Uterus (tissue), 4 donors: ENCODE measurements at places on chromosomes 2 and 18. TPM values are rescaled to one million over a fixed set of nuclear protein-coding genes. Genes with fewer than 3 reads are reported as not detected.

The C2orf66 gene
- total RNA-seq: not detected

The POTEI gene
- 0.26 TPM for total RNA-seq

DNA sequence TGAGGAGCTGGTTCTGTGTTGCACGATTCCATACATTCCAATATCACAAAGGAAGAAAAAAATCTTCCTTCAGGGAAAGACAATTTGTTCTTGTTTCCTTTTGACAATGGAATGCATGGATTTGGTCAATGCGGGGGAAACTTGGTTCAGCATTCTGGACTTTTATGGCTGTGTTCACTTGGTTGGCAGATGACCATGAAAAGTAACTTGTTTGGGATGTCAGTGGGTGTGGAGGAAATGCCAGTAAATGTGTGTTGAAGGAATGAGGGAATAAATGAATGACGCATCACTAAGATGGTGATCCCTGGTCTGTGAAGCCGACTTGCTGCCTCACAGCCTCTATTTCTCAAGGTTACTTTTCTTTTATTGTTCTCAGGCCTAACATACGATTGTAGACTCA lies 53.7 kb downstream of the THUMPD2 start:
- H3K27me3 ChIP-seq: no peaks in the 10 kb centered on the region
- H3K36me3 ChIP-seq: no peaks in the 10 kb centered on the region
- no peak overlapping the region for H3K27ac ChIP-seq
- no peak overlapping the region for H3K4me3 ChIP-seq

DNA sequence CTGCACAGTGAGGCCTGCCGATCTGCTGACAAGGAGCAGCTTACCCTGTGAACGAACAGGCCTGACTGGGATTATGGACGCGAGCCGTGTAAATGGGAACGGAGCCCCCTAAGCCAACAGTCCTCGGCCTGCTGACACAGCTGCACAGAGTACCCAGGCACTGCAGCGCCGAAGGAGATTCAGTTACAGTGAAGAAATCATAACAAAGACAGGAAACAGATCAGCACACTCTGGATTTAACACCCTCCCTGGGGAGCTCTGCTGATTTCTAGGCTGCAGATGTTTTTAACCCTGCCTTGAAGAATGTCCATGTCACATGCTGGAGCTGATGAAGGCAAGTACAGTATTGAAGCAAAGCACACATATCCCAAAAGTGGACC lies 43.4 kb downstream of the COLEC12 start:
- H3K4me1 ChIP-seq: no peaks in the 10 kb centered on the region
- no peak overlapping the region for H3K4me3 ChIP-seq
- DNase-seq: peak; percentile 43
- no peaks in the 10 kb centered on the region for H3K27me3 ChIP-seq
- no peaks in the 10 kb centered on the region for H3K36me3 ChIP-seq
- H3K27ac ChIP-seq: peak overlapping the region; percentile 83

DNA sequence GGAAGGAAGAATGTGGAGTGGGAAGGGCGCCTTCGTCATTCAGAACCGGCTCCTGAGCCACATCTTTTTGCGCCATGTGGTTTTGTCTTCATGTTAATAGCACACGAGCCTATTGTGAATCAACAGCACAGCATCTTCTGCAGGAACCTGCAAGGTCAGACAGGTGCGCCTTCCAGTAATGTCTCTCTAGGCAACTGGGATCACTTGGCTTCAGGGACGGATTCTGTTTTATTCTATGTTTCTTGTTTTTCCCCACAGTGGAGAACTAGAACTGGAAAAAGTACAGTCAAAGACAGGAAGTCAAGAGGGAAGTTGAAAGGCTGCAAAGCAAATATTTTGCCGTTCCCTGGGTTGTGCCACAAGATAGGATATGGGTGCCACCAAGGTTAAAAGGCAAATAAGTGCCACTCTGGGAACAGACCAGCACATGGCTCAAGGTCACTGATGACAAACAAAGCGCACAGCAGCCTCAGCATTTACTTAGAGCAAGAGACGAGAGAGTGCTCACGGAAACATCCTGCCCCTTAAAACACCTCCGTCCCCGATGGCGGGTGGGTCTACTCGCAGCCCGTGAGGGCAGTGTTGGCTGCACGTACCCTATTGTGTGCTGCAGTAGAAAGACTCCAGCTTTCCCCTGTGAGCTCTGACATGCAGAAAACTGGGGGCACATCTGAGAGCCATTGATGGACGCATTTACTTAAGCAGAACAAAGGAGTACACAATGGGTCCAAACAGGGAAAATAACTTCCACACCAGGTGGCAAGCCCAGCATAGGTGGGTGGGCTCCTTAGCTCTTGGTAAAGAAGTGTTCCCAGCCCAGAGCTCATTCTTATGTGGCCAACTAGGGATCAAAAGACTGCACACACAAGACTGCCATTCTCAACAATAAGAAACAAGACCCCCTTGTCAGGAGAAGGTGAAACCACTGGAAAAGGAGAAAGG lies 107.2 kb upstream of the PARD3B start:
- H3K4me3 ChIP-seq: no peak overlapping the region
- H3K27me3 ChIP-seq: no peaks in the 10 kb centered on the region
- no peak for DNase-seq
- no peak overlapping the region for H3K27ac ChIP-seq

DNA sequence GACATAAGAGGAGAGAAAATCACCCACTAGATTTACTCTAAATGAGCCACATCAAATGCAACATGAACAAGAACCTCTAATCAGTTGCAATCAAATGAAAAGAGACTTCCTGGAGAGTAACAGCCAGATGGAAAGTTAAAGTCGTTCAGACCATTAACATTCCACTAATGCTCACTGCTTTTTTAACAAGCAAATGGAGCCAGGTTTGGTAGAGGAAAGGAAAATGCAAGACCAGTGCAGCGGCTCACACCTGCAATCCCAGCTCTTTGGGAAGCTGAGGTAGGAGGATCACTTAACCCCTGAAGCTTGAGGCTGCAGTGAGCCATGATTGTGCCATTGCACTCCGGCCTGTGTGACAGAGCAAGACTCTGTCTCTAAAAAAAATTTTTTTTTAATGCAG lies 48.5 kb downstream of the CACNB4 start:
- no peaks in the 10 kb centered on the region for H3K4me1 ChIP-seq
- no peaks in the 10 kb centered on the region for H3K27me3 ChIP-seq
- no peak overlapping the region for H3K27ac ChIP-seq
- H3K36me3 ChIP-seq: no peaks in the 10 kb centered on the region

DNA sequence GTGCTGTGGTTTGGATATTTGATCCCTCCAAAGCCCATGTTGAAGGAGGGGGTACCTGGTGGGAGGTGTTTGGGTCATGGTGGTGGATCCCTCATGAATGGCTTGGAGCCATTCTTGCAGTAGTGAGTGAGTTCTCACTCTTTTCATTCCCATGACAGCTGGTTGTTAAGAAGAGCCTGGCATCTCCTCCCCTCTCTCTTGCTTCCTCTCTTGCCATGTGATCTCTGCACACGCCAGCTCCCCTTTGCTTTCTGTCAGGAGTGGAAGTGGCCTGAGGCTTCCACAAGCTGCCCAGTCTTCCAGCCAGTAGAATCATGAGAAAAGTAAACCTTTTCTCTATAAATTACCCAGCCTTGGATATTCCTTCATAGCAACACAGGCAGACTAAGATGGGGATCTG lies 8.6 kb downstream of the ADD2 start:
- no peaks in the 10 kb centered on the region for H3K27me3 ChIP-seq
- no peak overlapping the region for H3K4me3 ChIP-seq
- no peak overlapping the region for H3K27ac ChIP-seq
